ENCODE measurements at places on chromosomes 2 and 18. TPM values are rescaled to one million over a fixed set of nuclear protein-coding genes. Genes with fewer than 3 reads are reported as not detected.

MAPRE3 gene
- 4.4 TPM for total RNA-seq

- no peak for DNase-seq
- H3K27ac ChIP-seq, result no peak overlapping the region
- H3K4me3 ChIP-seq, result no peak overlapping the region
- H3K27me3 ChIP-seq, result peaks cover 12% of the 10 kb centered on the region
- peaks cover 5% of the 10 kb centered on the region for H3K4me1 ChIP-seq
- H3K36me3 ChIP-seq, result no peaks in the 10 kb centered on the region
Measured at GRCh38 chr2:190178066-190178722, 115.7 kb upstream of the MSTN start.

GNAL gene
- total RNA-seq, result 40.9 TPM

PPP1CB gene
- total RNA-seq, result 271 TPM

SCN3A gene
- total RNA-seq, result not detected

MAP3K19 gene
- not detected for total RNA-seq

KHK gene
- total RNA-seq, result 3.3 TPM

KCNG2 gene
- not detected for total RNA-seq

GRCh38 chr2:172089633-172090032 is 4.3 kb downstream of the DLX1 start:
- no peak for DNase-seq
- H3K27me3 ChIP-seq, result peaks cover 100% of the 10 kb centered on the region
- peaks cover 3% of the 10 kb centered on the region for H3K4me1 ChIP-seq
- no peak overlapping the region for H3K27ac ChIP-seq
- H3K4me3 ChIP-seq, result no peak overlapping the region
- H3K36me3 ChIP-seq, result no peaks in the 10 kb centered on the region

GTF2A1L gene
- total RNA-seq, result not detected

DNA sequence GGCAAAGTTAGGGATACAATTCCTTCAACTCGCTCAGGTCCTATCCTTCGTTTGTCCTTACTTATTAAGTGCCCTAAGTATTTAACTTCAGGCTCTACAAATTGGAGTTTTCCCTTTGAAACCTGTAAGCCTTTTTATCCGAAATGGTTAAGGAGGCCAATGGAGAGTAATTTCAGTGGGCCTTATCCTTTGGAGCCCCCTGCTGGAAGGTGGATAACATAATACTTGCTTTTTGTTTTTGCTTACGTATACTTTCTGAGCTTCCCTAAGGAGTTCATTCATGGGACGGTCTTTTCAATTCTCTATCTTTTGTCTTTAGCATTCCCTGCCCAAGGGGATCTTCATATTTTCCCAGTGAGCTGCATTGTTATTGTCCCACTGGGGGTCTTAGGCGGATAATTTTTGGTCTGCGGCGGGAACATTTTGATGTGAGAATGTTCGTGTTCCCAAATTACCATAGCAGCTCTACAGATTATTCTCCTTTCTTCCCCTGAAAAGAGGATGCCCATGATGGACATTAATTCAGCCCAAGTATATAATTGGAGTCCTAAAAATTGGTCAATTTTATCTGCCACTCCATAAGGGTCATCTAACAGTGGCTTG is 34.4 kb upstream of the TRAPPC8 start:
- H3K27me3 ChIP-seq, result no peaks in the 10 kb centered on the region
- H3K36me3 ChIP-seq, result no peaks in the 10 kb centered on the region
- peak; percentile 87 for DNase-seq
- no peak overlapping the region for H3K27ac ChIP-seq
- peak overlapping the region; percentile 57 for H3K4me3 ChIP-seq
- H3K4me1 ChIP-seq, result no peaks in the 10 kb centered on the region

DNA sequence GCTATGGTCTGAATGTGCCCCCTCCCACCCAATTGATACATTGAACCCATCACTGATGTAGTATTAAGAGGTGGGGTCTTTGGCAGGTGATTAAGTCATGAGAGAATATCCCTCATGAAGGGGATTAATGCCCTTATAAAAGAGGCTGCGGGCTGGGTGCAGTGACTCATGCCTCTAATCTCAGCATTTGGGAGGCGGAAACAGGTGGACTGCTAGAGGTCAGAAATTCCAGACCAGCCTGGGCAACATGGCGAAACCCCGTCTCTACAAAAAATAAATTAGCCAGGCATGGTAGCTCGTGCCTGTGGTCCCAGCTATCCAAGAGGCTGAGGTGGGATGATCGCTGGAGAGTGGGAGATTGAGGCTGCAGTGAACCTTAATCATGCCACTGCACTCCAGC is 14.3 kb downstream of the POLR2D start:
- H3K4me3 ChIP-seq, result no peak overlapping the region
- DNase-seq, result no peak
- H3K27ac ChIP-seq, result no peak overlapping the region
- H3K27me3 ChIP-seq, result no peaks in the 10 kb centered on the region

CRYGD gene
- 2.2 TPM for total RNA-seq

DNA sequence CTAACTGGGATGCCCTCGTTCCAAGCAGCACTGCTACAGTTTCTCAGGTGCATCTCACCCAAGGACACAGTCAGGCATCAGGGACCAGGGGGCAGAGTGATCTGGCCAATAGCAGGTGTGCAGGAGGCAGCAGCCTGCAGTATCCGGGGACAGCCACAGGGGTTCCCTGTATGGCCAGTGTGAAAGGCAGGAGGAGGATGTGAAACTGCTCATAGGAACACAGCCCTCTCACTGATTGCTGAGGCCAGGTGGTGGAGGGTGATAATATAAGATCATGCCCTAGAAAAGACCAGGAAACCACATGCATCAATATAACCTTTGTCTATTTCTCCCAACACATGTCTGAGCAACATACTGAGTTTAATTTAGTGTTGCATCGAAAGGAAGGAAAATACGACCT is 112.7 kb upstream of the TACR1 start:
- no peaks in the 10 kb centered on the region for H3K36me3 ChIP-seq
- DNase-seq, result peak; percentile 88
- no peak overlapping the region for H3K27ac ChIP-seq

- no peak for DNase-seq
- H3K36me3 ChIP-seq, result no peaks in the 10 kb centered on the region
- no peaks in the 10 kb centered on the region for H3K4me1 ChIP-seq
Measured at GRCh38 chr18:34550902-34551301, 159.2 kb upstream of the DTNA start.

DNA sequence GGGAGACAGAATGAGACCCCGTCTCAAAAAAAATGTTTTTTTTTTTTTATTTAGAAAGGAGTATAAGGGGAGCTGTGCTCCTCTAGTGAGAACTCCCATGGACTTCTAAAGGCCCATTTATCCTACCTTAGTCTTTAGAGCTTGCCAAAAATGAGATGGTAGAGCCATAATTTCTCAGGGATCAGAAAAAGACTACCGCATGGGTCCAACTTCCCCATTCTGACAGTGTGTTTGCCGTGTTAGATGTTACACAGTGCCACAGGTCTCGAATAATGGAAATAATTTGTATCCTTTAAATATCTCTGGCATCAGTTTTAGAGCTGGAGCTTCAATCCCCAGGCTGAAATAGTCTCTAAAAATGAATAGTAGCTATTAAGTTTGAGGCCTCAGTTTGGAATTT is 6.0 kb upstream of the SLC39A10 start:
- H3K27me3 ChIP-seq, result no peaks in the 10 kb centered on the region
- H3K4me3 ChIP-seq, result no peak overlapping the region
- no peaks in the 10 kb centered on the region for H3K36me3 ChIP-seq

ONECUT2 gene
- 1.9 TPM for total RNA-seq

Data from endodermal cell (in vitro differentiated cells).